ENCODE measurements at places on chromosomes 13 and 19.

DNA sequence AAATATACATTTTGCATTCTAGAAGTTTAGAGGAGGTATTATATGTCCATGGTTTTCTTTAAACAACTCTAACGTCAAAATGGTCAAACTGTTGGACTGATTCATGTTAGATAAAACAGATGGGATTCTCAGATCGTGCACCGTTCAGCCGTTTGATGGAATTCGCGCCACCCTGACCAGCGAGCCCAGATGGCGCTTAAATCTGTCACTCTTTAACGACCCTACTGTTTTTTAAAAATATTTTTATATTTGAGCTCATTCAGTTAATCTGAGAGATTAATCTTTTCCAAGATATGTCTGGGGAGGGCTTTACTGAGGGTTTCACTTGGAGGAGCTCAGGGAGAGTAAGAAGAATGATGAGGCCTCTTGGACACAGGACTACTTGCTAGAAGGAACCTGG lies 164.4 kb downstream of the TM9SF2 start:
- no peak for DNase-seq

DNA sequence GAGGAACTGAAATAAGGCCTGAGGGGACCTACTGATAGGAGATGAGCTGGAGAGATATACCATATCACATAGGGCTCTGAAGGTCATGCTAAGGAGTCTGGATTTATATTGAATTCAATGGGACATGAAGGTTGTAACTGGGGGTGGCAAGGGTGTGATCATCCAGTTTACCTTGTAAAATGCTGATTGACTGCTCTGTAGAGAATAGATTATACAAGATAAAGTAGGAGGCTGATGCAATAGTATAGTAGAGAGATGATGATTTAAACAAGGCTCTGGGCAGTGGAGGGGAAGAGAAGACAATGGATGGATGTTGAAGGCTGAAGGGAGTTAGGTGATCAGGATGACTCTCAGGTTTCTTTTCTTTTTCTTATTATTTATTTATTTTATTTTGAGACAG lies 18.0 kb upstream of the PAN3 start:
- no peak for DNase-seq

- no peak for DNase-seq
Observed at GRCh38 chr13:110887597-110888333, 27.1 kb downstream of the ANKRD10 start.

DNA sequence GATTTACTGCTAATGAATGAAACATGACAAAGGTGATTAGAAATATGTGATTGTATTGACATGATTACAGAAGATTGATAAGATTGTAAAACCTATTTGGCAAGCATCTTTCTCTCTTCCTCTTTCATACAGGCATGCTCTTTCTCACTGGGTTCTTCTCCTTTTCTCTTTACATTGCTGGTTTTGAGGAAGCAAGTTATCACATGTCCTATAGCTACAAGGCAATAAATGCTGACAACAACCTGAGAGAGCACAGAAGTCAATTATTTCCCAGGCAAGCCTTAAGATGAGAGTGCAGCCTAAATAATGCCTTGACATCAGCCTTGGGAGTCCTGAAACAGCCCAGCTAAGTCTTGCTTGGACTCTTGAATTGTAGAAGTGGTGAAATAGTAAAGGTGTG lies 875.0 kb downstream of the SLITRK1 start:
- no peak for DNase-seq

DNA sequence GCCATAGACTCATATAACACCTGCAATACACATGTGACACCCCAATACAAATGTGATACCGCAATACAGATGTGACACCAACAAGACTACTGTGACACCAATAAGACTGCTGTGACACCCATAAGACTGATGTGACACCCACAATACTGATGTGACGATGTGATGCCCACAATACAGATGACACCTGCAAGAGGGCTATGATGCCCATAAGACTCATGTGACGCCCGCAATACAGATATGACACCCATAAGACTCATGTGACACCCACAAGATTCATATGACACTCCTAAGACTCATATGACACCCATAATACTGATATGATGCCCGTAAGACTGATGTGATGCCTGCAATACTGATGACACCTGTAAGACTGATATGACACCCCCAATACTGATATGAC lies 113.0 kb downstream of the MRPL57 start:
- no peak for DNase-seq

- DNase-seq = no peak
Observed at GRCh38 chr19:40217027-40217810, 965 bp downstream of the TTC9B start.

- DNase-seq = no peak
Observed at GRCh38 chr19:5145521-5146511, 176.9 kb downstream of the KDM4B start.

DNA sequence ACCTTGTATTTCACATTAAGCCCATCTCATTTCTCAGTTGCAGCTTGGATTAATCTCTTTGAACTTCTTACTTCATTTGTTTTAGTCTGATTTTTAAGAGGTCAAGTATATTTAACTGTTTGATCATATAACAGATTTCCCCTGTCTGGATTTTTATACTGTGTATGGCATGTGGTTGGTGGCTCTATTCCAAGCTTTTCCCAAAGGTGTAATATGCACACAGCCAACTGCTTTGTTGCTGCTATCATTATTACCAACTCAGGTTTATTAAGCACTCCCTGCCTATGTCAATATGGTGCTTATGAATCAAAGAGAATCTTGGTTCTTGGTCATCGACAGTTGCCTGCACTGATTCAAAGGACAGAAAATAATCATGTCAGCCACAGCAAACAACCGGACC lies 92.6 kb downstream of the RAP2A start:
- no peak for DNase-seq

DNA sequence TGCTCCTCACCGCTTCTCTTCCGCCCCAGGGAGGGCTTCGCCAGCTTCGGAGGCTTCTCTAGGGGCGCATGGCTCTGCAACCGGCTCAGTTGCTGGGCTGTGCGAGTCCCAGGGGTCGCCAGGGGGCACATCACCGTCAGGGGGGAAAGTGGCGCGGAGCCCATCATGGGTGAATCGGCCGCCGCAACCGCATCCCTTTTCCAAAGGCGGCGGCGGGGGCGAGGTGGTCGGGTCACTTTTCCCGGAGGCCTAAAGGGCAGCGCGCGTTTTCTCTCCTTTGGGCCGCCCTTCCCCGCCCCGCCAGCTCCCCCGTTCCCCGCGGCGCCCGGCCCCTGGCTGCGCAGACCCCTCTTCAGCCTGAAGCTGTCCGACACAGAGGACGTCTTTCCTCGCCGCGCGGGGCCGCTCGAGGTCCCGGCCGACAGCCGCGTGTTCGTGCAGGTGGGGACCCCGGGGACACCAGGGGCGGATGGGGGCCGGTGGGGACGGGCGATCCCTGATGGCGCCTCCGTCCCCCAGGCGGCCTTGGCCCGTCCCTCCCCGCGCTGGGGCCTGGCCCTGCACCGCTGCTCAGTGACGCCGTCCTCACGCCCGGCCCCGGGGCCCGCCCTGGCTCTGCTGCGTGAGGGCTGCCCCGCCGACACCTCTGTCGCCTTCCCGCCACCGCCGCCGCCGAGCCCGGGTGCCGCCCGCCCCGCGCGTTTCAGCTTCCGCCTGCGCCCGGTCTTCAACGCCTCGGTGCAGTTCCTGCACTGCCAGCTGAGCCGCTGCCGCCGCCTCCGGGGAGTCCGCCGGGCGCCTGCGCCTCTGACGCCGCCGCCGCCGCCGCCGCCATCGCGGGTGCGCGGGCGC lies 1.7 kb downstream of the TGFBR3L start:
- DNase-seq = no peak

DNA sequence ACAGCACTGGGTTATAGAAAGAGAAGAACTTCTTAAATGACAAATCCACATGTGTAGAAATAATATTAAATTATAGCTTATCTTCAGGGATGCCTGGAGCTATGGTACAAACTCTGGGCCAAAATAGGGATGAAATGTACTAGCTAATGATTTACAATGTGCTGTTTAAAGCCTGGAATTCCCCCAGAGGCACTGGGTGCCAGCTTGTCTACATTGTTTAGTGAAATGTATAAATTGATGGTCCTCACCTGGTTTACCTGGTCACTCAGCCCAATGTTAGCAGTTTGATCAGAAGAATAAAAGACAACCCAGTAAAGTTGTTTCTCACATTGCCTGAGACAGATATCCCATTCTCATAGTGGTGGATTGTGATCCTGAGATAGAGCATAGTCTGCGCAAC lies 597.2 kb downstream of the DIAPH3 start:
- no peak for DNase-seq

- DNase-seq = no peak
Observed at GRCh38 chr19:42271045-42271419, 2.0 kb downstream of the CIC start.

DNA sequence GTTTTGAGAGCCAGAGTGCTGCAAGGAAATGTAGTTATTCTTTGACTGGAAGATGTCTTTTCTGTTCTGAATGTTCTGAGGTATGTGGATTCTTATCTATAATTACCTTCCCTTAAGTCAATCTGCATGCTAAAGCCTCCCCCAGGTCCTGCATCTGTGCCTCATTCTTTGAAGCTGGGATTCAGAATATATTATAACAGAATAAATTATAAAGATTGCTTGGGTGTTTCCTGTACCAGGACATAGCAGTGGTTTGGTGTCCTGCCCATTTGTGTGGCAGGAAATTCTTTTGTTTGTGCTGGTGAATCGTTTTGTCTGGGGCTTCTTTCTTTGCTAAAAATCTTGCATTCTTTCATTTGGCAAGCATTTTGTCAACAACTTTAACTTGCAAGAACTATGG lies 60.2 kb downstream of the ITGBL1 start:
- DNase-seq = no peak

- DNase-seq = no peak
Observed at GRCh38 chr19:19751846-19752245, 18.9 kb upstream of the ZNF14 start.

GRCh38 chr19:54325194-54325621 lies 12.2 kb upstream of the LILRA5 start:
- no peak for DNase-seq

DNA sequence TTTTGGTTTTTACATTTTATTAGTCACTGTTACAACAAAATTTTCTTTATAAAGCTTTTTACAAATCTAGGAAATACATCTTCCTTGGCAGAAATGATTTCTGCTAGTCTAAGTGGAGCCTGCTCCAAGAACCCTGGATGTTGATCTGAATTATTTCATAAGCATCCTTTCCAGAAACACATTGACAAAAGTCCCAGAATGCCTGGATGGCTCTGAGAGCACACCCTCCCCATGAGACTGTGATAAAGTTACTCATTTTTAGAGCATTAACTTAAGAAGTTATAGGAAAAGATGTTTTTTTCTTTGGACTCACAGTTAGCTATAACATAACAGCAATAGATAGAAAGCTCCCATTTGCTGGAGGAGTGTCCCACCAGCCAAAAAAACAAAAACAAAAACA lies 559.6 kb upstream of the SPRY2 start:
- DNase-seq = no peak

- no peak for DNase-seq
Observed at GRCh38 chr13:99724633-99725517, 223.6 kb downstream of the TM9SF2 start.

DNA sequence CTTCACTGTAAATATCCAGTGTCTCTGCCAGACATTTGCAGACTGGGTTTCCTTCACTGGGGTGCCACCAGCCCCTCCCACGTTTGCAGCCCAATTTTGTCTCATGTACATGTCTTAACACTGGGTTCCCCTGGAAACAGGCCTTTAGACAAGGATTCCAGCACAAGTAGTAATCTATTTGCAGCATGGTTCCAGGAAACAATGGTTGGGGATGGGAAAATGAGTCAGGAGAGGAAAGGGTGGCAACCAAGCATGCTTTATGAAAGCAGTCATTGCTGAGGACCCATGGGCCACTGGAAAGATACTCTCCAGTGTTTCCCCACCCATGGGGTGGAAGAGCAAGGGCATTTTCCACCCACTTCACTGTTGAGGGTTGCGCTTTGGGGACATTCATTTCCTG lies 53.6 kb upstream of the FARP1 start:
- no peak for DNase-seq

DNA sequence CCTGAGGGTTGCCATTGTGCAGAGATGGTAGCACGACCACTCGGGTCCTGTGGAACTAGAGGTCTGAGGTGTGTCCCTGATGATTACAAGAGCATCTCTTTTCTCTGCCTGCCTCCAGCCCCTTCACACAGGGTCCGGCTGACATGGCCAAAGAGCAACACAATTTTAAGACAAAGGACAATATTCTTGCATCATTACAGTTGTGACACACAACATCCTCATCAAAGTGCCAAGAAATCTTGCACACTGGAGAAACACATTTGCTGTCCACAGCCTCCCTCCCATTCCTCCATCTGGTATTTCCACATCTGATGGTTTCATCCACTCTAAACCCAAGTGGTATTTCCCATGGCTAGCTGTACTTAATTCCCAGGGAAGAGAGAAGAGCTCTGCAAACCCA lies 12.8 kb downstream of the COL4A1 start:
- no peak for DNase-seq

- no peak for DNase-seq
Observed at GRCh38 chr13:70043685-70044084, 63.9 kb upstream of the ATXN8OS start.

- no peak for DNase-seq
Observed at GRCh38 chr19:36963280-36963679, 47.1 kb downstream of the ZNF568 start.

GRCh38 chr13:34967851-34968562 lies 25.9 kb downstream of the NBEA start:
- DNase-seq = no peak

- no peak for DNase-seq
Observed at GRCh38 chr19:22286151-22286810, at the start of gene ZNF729. Gene ZNF729, plus strand, starts transcription at chr19:22286441. Its CDS starts 85 bp downstream, at chr19:22286526.

- no peak for DNase-seq
Observed at GRCh38 chr19:20153281-20153680, 13.7 kb upstream of the ZNF486 start.

DNA sequence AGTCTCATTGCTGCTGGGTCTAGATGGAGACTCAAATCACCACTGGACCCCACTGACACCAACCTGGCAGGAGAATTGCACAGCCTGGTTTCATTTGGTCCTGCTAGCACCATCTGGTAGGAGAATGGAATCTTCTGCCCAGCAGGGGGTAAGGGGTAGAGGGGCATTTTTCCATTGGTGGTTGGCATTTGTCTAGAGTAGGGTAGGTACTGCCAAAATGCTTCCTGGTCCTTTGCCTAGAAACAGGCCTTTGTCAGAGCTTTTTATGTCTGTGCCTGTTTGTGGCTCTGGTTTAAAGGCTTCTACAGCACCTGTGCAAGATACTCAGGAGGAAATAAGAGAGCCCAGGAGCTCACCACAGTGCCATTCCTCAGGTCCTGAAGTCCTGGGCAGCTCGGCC lies 121.3 kb downstream of the KCTD12 start:
- DNase-seq = no peak

DNA sequence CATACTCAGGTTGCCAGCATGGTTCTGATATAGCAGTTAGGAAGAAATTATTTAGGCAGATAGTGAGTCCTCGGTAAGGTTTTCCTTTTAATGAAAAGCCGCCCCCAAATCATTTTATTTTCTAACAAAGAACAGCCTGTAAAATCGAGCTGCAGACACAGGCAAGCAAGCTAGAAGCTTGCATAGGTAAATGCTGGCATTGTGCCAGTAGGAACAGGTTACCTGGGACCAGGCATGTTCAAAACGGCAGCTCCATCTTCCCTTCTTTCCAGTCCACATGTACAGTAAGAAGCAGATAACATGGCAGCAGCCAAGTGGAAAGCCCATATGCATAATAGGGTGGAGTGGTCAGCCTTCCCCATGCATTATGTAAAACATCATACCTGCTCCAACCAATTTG lies 71.1 kb downstream of the UGGT2 start:
- DNase-seq = no peak
